ENCODE measurements at places on chromosomes 3 and 15.

DNA sequence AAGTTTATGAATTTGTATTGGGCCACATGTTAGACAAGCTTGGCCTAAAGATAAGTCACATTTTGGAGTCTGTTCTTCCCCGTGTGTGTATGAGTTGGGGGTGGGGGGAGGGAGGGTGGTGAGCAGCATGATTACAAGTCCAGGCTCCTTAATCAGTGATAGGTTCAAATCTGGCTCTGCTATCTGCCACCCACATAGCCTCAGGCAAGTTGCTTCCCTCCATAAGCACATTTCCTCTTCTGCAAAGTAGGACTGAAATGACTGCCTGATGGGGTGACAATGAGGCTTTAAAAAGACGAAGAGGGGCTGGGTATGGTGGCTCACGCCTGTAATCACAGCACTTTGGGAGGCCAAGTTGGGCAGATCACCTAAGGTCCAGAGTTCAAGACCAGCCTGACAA is 1.1 kb upstream of the SPATA12 start:
- H3K27me3 ChIP-seq, result no peaks in the 10 kb centered on the region
- peaks cover 2% of the 10 kb centered on the region for H3K4me1 ChIP-seq
- no peak overlapping the region for H3K4me3 ChIP-seq
- H3K36me3 ChIP-seq, result no peaks in the 10 kb centered on the region
- no peak overlapping the region for H3K27ac ChIP-seq

- no peak overlapping the region for H3K27ac ChIP-seq
- DNase-seq, result no peak
- no peaks in the 10 kb centered on the region for H3K27me3 ChIP-seq
- H3K4me1 ChIP-seq, result no peaks in the 10 kb centered on the region
- H3K36me3 ChIP-seq, result no peaks in the 10 kb centered on the region
Measured at GRCh38 chr15:78599189-78599588, 21.6 kb downstream of the CHRNA3 start.

GRCh38 chr15:62601777-62602545 is 436.9 kb upstream of the C2CD4B start:
- H3K4me1 ChIP-seq, result no peaks in the 10 kb centered on the region
- H3K27ac ChIP-seq, result no peak overlapping the region
- H3K27me3 ChIP-seq, result no peaks in the 10 kb centered on the region
- DNase-seq, result no peak
- H3K36me3 ChIP-seq, result no peaks in the 10 kb centered on the region
- H3K4me3 ChIP-seq, result no peak overlapping the region

DNA sequence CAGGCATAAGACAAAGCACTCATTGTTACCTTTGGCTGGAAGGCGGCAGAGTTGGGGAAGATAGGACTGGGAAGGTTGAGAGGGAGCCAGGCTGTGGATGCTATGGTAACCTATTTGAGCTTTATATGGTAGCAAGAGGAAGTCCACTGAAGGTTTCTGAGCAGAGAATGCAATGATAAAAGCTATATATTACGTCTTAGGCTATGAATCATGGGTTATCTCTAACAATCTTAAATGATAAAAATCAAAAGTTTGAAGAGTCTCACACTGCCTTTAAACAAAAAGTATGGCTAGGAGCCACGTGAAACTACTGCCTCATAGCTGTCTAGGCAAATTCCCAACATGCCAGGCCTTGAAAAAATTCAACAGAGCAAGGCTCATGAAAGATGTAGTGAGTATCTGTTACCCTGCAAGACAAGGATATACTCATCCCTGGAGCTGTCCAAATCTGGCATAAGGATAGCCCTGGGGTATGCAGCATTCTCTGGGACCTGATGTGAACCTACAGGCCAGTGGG is 4.1 kb downstream of the P3H2 start:
- H3K4me1 ChIP-seq, result peaks cover 11% of the 10 kb centered on the region
- H3K27ac ChIP-seq, result peak overlapping the region; percentile 38
- H3K4me3 ChIP-seq, result no peak overlapping the region
- H3K27me3 ChIP-seq, result no peaks in the 10 kb centered on the region
- H3K36me3 ChIP-seq, result no peaks in the 10 kb centered on the region

DNA sequence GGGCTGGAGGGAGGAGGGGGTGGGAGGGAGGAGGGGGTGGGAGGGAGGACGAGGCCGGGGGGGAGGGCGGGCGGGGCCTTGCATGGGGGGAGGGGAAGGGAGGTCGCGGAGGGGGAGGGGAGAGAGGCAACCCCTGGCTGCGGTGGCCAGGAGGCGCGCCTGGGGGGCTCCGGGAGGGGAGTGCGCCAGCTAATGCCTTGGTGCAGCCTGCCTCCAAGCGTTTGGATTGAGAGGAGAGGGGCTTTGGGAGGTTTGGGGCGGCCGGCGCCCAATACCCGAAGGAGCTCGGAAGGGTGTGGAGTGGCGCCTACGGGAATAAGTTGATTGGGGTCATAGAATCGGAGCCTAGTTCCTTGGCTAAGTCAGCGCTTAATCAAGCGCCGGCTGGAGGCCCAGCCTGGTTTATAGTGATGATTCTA is 557 bp downstream of the TFG start:
- peaks cover 55% of the 10 kb centered on the region for H3K4me1 ChIP-seq
- H3K36me3 ChIP-seq, result peaks cover 17% of the 10 kb centered on the region
- peak overlapping the region; percentile 51 for H3K4me3 ChIP-seq
- DNase-seq, result peak; percentile 49

DNA sequence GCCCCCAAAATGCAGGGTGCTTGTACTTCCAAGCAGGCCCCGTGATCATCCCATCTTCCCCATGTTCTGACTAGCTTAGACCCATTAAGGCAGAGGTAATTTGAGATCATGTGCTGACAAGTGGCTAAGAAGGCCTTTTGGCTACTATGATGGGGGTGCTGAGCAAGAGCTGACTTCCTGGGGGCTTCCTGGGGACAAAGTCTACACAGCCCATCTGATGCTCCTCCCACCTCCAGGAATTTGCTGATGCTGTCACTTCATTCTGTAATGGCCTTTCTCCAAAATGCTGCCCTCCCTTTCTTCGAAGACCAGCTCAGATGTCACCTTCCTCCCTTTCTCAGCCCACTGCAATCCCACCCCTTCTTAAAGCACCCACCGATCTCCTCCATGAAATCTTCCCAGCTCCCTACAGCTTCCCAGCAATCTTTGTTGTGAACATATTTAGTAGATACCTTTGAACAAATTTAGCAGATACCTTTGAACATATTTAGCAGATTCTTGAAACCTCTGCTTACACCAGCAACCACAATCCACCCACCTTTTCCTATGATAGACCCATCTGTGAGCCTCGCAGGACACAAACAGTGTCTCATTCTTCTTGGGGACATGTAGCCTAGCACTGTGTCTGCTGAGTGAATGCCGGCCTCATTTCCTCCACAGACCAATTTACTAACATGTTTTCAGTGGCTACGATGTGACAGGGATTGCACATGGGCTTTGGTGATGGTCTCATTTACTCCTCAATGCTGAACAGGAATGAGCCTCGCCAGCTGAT is 223.3 kb downstream of the EPHB1 start:
- no peak overlapping the region for H3K4me3 ChIP-seq
- H3K27me3 ChIP-seq, result no peaks in the 10 kb centered on the region
- H3K27ac ChIP-seq, result no peak overlapping the region
- H3K4me1 ChIP-seq, result no peaks in the 10 kb centered on the region

GRCh38 chr15:42107473-42107872 is 13.1 kb upstream of the PLA2G4D start:
- H3K27ac ChIP-seq, result no peak overlapping the region
- H3K36me3 ChIP-seq, result no peaks in the 10 kb centered on the region
- no peak overlapping the region for H3K4me3 ChIP-seq
- no peak for DNase-seq
- H3K4me1 ChIP-seq, result peaks cover 5% of the 10 kb centered on the region
- no peaks in the 10 kb centered on the region for H3K27me3 ChIP-seq

DNA sequence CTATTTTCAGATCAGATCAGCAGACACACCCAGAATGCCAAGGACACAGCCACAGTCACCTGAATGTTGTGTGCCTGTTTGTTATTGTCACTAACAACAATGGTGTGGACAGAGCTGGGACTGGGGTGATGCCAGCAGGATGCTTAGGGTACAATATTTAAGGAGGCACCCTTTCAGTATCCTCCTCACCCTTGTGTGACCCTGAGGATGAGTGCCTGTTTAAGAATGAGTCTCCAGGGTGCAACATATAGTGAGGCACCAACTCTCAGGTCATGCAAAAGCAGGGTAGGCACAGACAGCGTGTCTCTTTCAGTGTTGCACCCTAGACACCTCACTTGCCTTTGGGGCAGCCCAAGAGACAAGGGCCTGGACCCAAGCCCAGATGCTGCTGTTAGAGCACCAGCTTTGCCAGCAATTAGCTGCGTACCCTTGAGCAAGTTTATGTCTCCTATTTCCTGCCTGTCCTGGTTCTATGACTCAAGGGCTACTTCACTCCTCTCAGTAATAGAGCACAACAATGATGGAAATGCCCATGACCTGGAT is 122.6 kb downstream of the AQP9 start:
- peak; percentile 11 for DNase-seq
- H3K36me3 ChIP-seq, result no peaks in the 10 kb centered on the region
- no peaks in the 10 kb centered on the region for H3K4me1 ChIP-seq
- H3K27ac ChIP-seq, result no peak overlapping the region
- H3K4me3 ChIP-seq, result no peak overlapping the region

- no peak overlapping the region for H3K27ac ChIP-seq
- peaks cover 5% of the 10 kb centered on the region for H3K4me1 ChIP-seq
- H3K4me3 ChIP-seq, result no peak overlapping the region
- no peak for DNase-seq
- H3K36me3 ChIP-seq, result no peaks in the 10 kb centered on the region
Measured at GRCh38 chr3:143410259-143410658, 290.7 kb downstream of the CHST2 start.

DNA sequence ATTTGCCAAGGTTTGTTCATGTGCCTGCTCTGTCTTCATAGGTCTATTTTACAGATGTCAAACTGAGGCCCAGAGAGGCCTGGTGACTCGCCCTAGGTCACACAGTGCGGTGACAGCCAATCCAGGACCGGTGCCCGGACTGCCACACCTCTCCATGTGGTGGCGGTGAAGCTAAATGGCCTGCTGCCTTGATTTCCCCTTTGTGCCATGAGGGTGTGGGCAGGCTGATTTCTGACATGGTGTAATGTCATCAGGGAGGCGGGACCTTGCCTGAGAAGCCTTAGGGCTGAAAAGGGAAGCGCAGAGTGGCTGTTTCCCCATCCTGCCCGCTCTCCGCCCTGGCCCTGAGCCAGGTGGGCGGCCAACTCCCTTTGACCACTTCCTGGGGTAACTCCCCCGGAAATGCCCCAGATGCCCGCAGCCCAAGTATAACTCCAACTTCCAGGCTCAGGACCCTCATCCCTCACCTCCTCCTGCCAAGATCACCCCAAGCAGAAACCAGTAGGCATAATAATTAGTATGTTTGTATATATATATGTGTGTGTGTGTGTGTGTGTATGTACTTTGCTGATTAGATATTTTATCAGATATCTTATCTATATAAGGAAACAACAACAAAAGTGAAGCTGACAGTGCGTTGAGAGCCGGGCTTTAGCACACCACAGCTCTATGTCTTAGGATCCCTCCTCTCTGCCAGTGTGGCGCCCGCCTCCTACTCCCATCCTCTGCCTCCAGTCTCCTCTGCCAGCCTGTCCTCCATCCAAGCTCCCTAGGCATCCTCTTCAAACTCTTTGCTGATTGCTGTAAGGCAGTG is 63.9 kb downstream of the IQSEC1 start:
- H3K36me3 ChIP-seq, result no peaks in the 10 kb centered on the region
- no peak overlapping the region for H3K4me3 ChIP-seq
- DNase-seq, result peak; percentile 50
- no peak overlapping the region for H3K27ac ChIP-seq
- peaks cover 2% of the 10 kb centered on the region for H3K4me1 ChIP-seq
- no peaks in the 10 kb centered on the region for H3K27me3 ChIP-seq

DNA sequence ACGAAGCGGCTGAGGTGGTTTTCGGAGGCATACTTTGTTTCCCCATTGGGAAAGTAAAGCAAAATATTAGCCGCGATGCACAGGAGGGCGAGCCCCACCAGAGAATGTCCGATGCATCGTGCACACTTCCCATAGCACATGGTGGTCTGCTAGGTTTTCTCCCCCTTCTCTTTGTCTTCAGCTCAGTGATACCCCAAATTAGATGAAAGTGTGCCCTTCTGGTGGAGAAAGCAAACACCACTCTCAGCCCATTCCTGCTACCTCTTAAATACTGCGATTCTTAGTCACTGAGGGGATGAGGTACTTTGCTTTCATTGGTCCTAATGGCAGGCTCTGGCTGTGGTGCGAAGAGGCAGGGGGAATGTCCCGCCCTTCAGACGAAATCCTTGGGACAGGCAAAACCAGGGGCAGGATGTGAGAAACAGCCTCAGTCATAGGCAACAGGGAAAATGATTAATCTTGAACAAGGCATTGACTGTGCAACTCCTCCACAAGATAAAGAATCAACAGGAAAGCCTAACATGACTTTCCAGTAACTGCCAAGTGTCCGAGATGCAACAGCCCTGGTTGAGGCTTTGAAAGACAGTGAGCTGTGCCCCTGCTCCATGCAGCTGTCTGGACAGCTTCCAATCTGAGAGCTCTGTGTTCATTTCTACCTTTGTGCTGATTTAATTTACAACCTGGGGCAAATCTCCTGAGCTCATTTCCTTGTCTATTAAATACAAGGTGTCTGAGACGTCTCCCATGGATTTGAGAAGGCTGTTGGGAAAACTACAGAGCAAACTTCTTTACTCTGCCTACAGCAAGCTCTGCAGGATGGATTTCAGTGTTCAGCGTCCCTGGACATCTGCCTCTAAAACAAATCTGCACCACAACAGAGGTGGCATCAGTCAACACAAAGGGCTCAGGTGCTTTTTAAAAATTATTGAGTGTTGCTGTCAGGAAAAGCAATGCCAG is at the start of gene TM4SF1:
Gene TM4SF1, minus strand, starts transcription at position 242 of the 957 bp plus-strand sequence. Its CDS starts 102 bp downstream, at position 140.
- no peaks in the 10 kb centered on the region for H3K4me1 ChIP-seq
- DNase-seq, result no peak
- H3K36me3 ChIP-seq, result no peaks in the 10 kb centered on the region
- no peak within 1 kb of the TSS for H3K27ac ChIP-seq
- H3K4me3 ChIP-seq, result no peak within 1 kb of the TSS
- no peaks in the 10 kb centered on the region for H3K27me3 ChIP-seq

DNA sequence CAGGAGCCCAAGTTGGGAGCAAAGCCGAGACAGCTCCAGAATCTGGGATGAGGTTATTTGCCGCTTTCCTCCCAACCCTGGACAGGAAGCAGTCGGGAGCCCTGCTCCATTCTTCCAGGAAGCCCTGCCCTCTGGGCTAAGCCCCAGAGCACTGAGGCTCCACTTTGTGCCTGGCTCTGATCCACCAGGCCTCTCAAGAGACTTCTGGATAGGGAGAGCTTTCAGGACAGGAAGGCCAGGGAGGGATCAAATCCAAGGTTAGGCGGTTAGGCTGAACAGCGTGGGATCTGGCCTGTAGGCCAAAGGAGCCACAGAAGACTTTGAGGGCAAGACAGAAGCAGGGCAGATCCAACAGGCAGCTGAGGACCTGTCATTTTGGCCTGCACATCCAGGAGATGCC is 835 bp downstream of the STOML1 start:
- no peak for DNase-seq
- H3K27me3 ChIP-seq, result no peaks in the 10 kb centered on the region
- H3K4me1 ChIP-seq, result peaks cover 11% of the 10 kb centered on the region
- no peak overlapping the region for H3K27ac ChIP-seq
- H3K4me3 ChIP-seq, result peak overlapping the region; percentile 61

GRCh38 chr3:129605203-129605921 is 1.1 kb downstream of the PLXND1 start:
- peaks cover 16% of the 10 kb centered on the region for H3K4me1 ChIP-seq
- peak overlapping the region; percentile 34 for H3K4me3 ChIP-seq
- peak; percentile 67 for DNase-seq
- H3K27me3 ChIP-seq, result peaks cover 24% of the 10 kb centered on the region

- no peak overlapping the region for H3K27ac ChIP-seq
- H3K27me3 ChIP-seq, result peaks cover 2% of the 10 kb centered on the region
- no peak overlapping the region for H3K4me3 ChIP-seq
- no peak for DNase-seq
Measured at GRCh38 chr3:58215317-58216025, 4.7 kb upstream of the DNASE1L3 start.
